ENCODE measurements at places on chromosomes 6 and 20.

- no peak for DNase-seq
Measured at GRCh38 chr20:845226-845868, 11.8 kb downstream of the FAM110A start.

GRCh38 chr6:160202411-160202810 is 56.2 kb downstream of the SLC22A2 start:
- no peak for DNase-seq

GRCh38 chr6:135568379-135568778 is 70.8 kb upstream of the AHI1 start:
- DNase-seq, result peak; percentile 73

GRCh38 chr6:158674342-158675131 is 24.7 kb downstream of the SYTL3 start:
- no peak for DNase-seq

All from SK-N-MC (cell line).